ENCODE measurements at places on chromosomes 12 and 14. TPM values are rescaled to one million over a fixed set of nuclear protein-coding genes. Genes with fewer than 3 reads are reported as not detected.

- DNase-seq = no peak
Measured at GRCh38 chr12:128810182-128811127, 13.3 kb downstream of the SLC15A4 start.

- DNase-seq = no peak
Measured at GRCh38 chr14:77640756-77641533, 24.5 kb upstream of the SPTLC2 start.

GRCh38 chr14:21041676-21042433, at the start of gene RNASE7:
RNASE7 (plus strand) TSS chr14:21042362; CDS start chr14:21042993, 631 bp downstream.
- DNase-seq = no peak

- peak; percentile 85 for DNase-seq
Measured at GRCh38 chr12:48185181-48185919, 1.9 kb downstream of the CCDC184 start.

GRCh38 chr12:103771466-103771865, 69.6 kb downstream of the NT5DC3 start:
- DNase-seq = peak; percentile 62

GRCh38 chr14:25521616-25522015, 471.7 kb upstream of the STXBP6 start:
- no peak for DNase-seq

- DNase-seq = no peak
Measured at GRCh38 chr14:35287431-35288013, 4.7 kb upstream of the PSMA6 start.

- peak; percentile 91 for DNase-seq
Measured at GRCh38 chr14:85415015-85415712, 114.8 kb upstream of the FLRT2 start.

GRCh38 chr12:27107986-27108385, 25.6 kb upstream of the C12orf71 start:
- no peak for DNase-seq

DNA sequence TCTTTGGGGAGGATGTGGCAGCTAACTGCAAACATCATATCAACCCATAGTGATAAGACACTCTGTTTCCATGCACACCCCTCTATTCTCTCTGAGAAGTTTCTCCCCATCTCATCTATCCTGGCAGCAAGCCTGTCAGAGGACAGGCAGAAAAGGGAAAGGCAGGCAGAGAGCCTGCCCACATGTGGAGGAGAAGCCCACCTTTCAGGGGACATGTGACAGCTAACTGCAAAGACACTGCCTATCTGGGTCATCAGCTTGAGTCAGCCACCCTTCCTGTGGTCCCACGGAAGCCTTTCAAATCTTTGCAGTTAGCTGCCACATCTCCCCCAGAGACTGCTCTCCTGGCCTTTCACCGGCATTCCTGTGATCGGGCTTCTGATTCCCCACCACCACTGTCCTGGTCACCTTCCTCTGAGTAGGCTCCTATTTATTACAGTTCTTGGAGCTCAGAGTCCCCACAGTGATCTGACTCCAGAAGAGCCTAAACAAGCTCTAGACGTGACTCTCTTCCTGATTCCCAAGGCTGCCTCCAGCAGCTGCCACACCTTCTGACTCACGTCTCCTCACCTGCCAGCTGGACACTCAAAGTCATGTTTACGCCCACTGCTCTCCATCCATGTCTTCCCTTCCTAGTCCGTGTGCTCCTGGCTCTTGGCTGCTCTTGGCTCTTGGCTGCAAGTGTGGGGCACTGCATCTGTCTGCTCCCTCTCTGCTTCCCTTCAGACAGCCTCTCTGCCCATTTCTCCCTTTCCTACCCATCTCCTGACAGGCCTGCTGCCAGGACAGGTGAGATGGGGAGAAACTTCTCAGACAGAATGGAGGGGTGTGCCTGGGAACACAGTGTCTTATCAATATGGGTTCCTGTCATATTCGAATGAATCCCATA, 7.5 kb upstream of the KRT1 start:
- DNase-seq = peak; percentile 84

DNA sequence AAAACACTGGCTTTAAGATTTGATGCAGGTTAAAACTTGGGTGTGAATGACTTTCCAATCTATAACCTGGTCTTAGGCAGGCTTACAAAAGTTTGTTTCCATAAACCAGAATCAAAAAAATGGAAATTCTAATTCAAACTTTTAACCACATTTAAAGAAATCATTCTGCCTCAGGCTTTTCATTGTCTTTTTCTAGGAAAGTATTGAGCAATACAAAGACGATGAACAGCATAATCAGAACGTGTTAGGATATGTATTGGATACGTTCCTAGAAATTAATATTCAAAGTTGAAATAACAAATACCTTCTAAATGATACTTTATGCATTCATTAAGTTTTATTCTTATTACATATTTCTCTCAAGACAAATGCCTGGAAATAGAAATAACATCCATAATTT, 172.9 kb downstream of the CEP128 start:
- DNase-seq = no peak

GRCh38 chr12:78795934-78796445, 68.6 kb upstream of the SYT1 start:
- DNase-seq = no peak

DNA sequence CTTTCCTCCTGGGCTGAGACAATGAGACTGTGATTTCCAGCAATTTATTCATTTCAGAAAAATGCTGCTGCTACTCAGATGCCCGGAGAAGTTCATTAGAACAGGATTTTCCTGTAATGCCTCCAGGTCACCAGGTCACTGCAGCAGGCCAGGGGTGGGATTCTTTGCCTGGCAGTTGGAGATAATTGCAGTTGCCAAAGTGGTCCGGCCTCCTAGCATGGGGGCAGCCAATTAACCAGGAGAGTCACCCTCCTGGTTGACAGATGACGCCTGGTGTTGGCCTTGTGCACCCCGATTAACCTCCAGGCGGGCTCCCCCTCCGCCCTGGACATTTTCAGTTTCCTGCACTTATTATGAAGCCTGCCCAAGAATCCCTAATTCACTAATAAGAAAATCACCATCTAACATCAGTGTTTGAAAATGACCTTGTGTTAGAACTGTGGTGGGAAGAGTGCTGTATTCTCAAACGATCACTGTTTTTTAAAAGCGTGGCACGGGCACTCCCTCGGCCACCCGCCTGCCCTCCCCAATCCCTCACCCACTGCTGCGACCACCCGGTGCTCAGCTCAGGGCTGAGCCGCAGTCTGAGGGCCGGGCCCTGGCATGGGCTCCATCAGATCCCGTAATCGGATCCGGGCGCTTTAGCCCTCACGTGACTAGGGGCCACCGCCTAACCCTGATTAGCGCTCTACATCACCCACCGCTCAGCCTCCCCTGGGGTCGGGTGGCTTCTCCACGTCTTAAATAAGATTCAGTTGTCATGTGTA, 12.9 kb downstream of the RIMBP2 start:
- DNase-seq = no peak

DNA sequence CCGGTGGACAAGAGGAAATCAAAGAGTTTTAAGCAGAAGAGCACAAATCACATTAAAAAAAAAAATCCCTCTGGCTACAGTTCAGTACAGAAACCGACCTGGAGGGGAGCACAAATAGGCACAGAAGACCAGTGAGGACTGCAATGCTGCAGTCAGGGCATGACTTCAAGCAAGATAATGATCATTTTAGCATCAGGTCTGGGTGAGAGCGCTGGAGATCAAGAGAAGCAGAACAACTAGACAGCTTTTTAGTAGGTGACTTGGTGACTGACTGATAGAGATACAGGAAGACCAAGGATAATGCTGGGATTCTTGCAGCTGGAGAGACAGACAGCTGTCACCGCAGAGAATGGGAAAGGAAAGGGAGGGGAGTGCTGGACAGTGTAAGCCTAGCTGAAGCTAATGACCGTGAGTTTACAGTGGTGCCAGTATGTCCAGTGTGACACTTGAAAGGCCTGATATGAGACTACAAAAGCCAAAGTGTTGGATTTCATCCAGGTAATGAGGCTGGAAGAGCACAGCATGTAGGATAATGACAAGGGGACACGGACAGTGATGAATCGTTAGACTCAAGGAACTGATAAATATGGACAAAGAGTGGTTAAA, 5.6 kb downstream of the NFYB start:
- DNase-seq = no peak

GRCh38 chr14:91012045-91012444, 48.4 kb downstream of the RPS6KA5 start:
- no peak for DNase-seq

- DNase-seq = peak; percentile 64
Measured at GRCh38 chr12:121668750-121669520, 519 bp downstream of the MORN3 start.

Gene TBC1D30
- not detected for total RNA-seq

Gene ADCY6
- total RNA-seq = 22.9 TPM

Gene INSM2
- not detected for total RNA-seq

Data from SJSA1 (cell line).